Suprapubic skin (tissue), 4 donors: ENCODE measurements at places on chromosomes 16 and 17.
A peak's percentile ranks its signal among the peaks of the same experiment; 100 is the strongest.

GRCh38 chr17:62827746-62828485, 19.8 kb upstream of the MARCHF10 start:
- DNase-seq: no peak

- DNase-seq: no peak
Measured at GRCh38 chr16:83366228-83366627, 441.6 kb upstream of the HSBP1 start.

- no peak for DNase-seq
Measured at GRCh38 chr17:83099570-83100181, 20.3 kb downstream of the METRNL start.

GRCh38 chr17:80006811-80007752, 28.6 kb downstream of the TBC1D16 start:
- DNase-seq: no peak

DNA sequence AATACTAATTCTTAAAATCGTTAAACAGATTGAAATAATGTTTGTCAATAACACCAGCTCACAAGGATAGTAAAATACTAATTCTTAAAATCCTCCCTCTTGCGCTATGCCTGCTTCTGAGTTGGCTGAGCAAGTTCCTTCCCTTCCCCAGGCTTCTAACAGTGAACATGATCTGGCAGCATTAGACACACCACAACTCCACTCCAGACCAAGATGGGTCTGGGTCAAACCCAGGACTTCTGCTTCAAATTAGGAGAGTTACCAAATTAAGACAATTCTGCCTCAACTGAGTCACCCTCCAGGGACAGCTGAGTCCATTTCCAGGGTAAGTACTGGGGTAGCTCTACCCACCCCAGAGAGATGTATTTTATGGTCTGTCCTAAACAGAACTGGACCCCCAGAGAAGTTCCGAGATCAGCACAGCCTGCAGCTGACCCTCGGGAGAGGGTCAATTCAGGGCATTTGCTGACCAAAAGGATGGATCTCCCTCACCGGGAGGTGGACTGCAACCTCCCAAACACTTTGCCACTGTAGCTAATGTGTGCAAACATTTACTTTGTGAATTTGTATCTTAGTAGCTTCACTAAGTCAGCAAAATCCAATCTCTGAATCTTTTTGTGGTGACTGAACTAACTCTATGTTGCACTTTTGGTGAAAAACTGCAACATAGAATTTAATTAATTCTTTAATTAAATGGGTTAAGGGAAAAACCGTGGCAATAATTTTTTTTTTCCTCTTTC, 48.8 kb downstream of the ADCY9 start:
- no peak for DNase-seq

GRCh38 chr17:29032013-29032856, 10.7 kb upstream of the PIPOX start:
- DNase-seq: no peak

DNA sequence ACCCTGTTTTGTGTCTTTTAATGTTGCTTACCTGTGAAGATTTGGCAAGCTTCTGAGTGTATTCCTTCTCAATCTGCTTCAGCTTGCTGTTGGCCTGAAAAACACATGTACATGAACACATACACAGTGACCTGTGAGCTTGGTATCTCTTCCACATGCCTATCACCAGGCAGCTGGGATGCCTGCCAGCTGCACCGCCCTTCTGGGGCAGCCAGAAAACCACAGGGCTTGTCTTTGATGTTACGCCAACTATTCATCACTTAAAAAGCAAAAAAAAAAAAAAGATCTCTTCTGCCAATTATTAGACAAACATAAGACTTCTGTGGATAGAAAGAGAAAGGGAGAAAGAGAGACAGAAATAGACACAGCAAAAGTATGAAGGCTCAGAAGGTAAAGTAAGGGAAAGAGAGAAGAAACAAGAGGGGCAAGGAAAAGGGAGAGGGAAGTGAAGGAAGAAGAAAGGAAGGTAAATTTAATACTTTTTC, 189.2 kb upstream of the AXIN2 start:
- peak; percentile 70 for DNase-seq

GRCh38 chr17:34257299-34257985, 2.4 kb downstream of the CCL2 start:
- no peak for DNase-seq

DNA sequence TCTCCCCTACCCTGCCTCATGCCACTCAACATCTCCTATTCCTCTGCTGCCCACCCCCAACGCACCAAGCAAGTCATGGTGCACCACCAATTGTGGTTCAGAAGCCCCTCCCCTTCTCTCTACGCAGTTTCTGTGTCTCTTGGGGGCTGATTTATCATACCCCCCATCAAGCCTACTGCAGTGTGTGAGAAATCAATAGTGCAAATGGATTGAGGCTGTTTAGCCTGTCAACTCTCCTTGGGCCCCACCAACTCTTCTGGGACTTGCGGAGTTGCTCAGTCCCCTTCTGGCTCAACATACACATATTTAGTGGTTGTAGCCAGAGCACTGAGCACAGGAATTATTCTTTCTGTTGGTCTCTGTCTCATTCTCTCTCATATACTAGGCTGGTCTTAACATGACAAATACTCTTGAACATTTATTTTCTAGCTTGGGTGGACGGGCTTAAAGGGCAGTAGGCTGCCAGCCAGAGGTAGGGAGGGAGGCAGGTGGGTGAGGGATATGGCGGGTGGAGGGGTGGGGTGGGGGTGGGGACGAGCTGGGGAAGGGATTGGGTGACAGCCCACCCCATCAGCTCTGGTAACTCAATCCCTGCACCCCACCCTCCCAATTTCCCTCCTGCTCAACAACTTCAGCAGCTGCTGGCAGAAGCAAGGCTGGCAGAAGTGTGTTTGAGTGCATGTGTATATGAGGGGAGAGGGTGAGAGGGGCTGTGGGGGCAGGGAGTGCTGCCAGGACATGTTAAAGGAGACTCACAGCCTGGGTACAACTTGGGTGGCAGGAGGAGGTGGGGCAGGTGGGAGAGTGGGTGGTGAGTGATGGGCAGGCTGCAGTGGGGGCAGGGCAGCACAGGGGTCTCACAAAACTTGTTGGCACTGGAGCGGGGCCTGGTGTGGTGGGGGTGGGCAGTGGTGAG, 4.9 kb downstream of the RARA start:
- no peak for DNase-seq

DNA sequence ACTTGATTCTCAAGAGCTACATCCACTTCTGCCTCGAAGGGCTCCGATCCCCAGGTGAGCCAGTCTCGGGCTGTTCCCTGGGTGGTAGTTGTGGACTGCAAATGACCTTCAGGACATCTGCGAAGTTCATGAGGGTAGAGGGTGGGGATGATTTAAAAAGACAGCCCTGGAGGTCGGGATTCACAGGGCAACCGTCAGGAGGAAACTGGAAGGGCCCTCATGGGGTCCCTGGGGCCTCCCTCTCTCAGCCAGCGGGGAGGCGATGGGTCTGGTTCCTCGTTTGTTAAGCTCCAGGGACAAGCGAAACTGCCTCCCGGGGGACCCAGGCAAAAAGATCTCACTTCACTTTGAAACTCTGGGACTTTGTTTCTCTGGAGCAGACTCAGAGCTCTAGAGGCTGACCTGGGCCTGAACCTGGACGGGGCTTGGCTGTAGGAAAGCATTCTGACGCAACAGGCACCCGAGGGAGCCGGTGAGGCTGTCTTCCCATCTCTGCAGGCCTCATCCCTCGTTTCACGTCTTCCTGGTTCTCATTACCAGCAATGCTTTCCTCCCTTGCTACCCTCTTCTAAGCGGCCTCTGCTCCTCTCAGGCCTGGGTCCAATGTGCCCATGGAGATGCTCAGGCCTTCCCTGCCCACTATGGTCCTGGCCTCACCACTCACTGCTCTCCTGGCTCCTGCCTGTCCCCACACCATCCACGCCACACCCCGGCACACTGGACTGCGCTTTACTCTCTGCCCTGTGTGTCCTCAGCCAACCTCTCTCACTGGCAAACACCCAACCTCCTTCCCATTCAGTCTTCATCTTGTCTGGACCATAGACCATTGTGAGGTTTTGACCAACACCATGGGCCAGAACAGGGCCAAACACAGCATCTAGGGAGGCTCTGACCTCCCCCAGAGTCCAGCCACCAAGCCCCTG, 214.2 kb upstream of the TNRC6C start:
- DNase-seq: peak; percentile 74
